ENCODE measurements at places on chromosomes 1 and 21.

- DNase-seq = no peak
Observed at GRCh38 chr1:229191066-229191674, 79.7 kb upstream of the RAB4A start.

DNA sequence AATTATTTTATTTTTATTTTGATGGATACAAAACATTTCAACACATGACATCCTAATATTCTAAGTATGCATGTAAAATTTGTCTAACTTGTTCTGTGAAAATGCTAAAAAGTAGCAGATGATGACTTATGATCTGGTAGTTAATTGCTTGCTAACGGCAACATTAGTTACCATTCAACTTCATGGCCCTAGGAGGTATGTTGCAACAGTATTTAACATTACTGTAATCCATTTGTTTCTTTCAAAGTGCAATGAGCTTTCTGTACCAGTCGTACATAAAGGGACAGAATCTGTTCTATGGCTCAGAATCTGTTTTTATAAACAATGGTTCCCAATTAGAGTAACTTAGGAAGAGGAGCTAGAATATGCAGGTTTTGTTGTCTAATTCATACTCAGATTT lies 91.5 kb upstream of the ZNHIT6 start:
- DNase-seq = no peak

- DNase-seq = no peak
Observed at GRCh38 chr1:153745417-153745816, 17.6 kb downstream of the INTS3 start.

DNA sequence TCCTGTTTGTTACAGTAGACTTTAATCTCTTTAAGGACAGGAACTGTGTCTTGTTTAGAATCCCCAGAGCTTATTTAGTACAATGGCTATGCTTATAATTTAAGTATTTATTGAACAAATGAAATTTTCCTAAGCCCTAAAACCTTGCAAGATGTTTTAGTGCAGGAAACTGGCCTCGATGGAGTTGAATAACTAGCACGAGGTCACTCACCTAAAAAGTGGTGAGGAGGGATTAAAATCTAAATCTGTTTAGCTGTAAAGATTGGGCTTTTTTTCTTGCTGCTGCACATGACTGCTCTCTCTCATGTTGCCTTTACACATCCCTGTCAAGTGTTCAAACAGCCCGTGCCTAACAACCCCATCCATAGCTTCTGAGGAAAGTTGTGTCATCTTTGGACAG lies 10.2 kb downstream of the NFYC start:
- DNase-seq = no peak

GRCh38 chr1:64942675-64943074 lies 23.7 kb downstream of the JAK1 start:
- DNase-seq = no peak

- DNase-seq = no peak
Observed at GRCh38 chr1:197440715-197441114, 172.7 kb downstream of the CRB1 start.

GRCh38 chr1:115652236-115652788 lies 10.5 kb downstream of the VANGL1 start:
- no peak for DNase-seq

DNA sequence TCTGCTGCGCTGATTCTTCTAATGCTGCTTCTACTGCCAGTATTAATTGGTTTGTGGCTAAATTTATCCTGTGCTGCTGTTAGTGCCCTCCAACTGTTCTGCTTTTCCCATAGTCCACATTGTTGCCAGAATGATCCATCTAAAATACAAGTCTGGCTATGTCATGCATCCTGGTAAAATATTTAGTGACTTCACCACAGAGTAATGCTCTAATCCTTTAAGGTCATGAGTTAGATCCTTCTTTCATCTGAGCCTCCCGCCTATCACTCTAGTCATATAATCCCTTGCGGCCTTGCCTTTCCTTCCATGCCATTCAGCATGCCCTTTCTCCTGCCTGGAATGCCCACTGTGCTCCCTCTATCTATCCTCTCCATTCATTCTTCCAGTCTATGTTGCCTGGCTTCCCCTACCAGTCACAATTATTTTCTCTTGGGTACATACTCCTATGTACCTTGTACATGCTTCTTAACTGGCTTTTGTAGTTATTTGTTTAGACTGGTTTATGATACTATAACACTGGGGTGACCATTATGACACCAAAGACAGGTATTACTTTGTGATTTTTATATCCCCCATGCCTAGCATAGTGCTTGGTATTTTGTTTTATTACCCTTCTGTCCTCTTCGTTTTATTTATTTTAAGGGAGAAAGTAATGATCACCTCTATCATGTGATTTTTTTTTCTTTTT lies 144.0 kb downstream of the MAGI3 start:
- no peak for DNase-seq

GRCh38 chr1:248926401-248927182 lies 20.6 kb downstream of the PGBD2 start:
- no peak for DNase-seq

Measured in right lung (tissue), 10 donors.